ENCODE measurements at places on chromosomes 5 and 9.

GRCh38 chr5:139711067-139711905 lies 63.1 kb downstream of the CXXC5 start:
- peak; percentile 26 for DNase-seq

DNA sequence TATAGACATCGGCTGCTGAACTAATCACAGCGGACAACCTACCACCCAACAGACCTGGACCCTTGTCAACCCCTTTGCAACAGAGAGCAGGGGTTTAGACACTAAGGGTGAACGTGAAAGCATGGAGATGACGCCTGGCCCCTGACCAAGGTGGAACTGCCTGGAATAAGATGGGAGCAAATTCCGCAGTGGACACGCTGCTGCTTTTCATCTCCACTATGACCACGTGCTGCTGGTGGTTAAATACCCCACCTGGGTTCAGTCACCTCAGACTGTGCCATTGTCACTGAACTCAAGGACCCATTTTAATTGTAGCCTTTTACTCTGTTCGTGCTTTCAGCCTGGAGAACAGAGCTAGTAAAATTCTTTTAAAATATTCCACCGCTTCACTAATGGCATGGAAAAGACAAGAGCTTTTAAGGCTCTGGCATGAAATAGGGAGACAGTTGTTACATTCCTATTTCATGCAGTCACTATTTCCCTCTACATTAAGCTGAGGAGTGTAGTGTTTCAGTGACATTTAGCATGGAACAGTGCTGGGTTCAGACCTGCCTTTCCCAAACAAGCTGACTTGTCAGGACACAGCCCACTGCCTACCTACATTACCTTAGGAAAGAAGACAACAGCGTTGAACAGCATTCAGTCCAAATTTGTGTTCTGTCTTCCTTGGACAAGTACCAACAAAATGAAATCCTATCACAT lies 96.8 kb downstream of the ANKRD18B start:
- DNase-seq: peak; percentile 15

DNA sequence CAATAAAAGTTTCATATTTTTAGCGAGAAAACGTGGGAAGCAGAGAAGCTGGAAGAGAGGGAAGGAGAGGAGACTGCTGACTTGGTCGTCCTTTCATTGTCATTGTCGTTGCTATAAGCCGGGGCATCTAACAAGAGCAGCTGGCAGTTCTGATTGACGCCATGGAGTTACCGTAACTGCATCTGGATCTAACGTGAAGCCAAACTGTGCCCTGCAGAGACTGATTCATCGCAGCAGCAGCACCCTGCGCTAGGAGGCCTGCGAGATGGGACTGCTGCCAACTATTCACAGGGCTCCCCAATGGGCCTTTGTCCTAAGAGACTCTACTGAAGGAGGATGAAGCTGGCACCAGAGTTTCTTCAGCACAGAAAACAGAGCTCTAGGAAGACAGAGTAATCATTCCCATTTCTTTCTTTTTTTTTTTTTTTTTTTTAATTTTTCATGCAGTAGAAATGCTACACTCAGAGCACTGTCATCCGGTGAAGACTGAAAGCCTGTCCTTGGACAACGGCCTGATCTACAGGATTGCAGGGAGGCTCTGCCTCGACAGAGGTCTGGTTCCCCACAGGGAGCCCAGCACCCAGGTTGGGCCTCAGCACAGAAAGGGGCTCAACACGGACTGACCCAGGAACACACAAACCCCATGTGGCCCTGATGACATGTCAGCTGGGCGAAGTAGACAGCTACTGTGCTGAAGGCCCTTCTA lies 47.8 kb downstream of the RETREG1 start:
- DNase-seq: no peak

GRCh38 chr5:135999406-136000139 lies 29.2 kb upstream of the TGFBI start:
- no peak for DNase-seq

DNA sequence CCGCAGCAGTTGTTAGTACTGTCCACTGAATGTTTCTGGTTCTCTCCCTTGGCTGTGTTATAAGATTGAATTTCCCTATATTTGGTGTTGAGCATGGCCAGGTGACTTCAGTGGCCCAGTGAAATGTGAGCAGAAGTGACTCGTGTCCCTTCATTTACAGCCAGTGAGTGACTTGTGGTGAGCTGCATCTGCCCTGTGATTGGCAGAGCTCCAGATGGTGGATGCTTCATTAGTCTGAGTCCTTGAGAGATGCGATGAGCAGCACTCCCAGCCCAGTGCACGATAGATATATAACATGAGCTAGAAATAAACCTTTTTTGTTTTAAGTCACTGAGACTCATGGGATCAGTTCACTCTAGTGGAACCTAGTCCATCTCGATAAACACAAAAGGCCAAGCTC lies 19.3 kb downstream of the PCSK5 start:
- no peak for DNase-seq

- no peak for DNase-seq
Observed at GRCh38 chr9:99573085-99573484, 248.6 kb upstream of the NR4A3 start.
